ENCODE measurements at places on chromosomes 11 and 22.

DNA sequence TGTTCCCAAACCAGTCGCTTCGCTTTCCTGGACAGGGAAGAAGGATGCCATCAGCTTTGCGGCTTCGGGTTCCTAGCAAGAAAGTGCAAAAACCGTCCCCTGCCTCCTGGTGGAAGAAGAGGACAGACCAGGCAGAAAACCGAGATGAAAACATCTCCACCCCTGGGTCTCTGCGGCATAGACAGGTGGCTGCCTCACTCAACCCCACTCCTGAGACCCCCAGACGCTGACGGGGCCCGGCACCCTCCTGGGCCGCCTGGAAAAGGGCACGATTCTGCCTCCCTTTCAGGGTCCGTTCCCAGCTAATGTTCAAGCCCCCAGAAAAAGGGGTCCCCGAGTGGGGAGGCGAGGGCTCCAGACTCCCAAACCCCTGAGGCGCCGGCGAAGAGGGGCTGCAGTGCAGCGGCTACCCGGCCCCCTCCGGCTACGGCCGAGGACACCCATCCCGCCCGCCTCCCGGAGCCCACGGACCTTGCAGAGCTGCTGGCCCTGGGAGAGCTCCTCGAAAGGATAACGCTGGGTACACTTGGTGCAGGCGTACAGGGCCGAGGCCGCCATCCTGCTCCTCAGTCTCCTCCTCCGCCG is 569 bp downstream of the FAM76B start:
- DNase-seq: peak; percentile 13

GRCh38 chr11:34451053-34451452 is 12.3 kb downstream of the CAT start:
- no peak for DNase-seq

GRCh38 chr22:37454857-37455686 is 27.8 kb upstream of the ELFN2 start:
- DNase-seq: no peak

DNA sequence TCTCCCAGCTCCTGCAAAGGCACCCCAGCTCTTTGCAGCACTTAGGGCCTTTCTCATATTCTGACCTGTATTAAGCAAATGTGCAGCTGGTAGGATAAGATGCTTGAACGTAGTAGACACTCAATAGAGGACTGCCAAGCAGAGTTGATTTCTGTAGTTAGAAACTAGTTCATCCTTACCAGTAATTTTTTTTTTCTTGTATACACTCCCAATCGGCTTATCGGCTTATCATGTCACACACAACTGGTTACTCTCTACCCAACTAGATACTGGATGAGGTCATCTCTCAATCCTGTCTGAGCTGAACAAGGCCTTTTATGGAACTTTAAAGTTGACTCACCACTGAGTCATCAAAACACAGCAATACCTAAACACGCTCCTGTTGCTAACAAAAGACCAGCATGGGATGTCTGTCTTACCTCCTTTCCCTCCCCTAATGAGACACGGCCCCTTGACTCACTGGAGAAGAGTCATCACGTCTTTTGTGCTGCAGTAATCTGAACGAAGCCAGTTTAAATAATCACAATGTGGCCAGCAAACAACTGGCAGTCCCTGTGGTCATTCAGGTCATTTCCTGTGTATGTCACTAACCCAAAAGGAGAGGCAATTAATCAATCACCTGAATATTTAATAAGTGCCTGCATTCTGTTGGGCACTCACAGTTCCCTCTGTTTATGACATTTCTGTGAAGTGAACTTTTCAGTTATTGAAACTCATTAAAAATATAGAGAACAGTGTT is 7.5 kb upstream of the WEE1 start:
- no peak for DNase-seq

GRCh38 chr11:6443269-6444003 is 2.6 kb upstream of the HPX start:
- peak; percentile 5 for DNase-seq

DNA sequence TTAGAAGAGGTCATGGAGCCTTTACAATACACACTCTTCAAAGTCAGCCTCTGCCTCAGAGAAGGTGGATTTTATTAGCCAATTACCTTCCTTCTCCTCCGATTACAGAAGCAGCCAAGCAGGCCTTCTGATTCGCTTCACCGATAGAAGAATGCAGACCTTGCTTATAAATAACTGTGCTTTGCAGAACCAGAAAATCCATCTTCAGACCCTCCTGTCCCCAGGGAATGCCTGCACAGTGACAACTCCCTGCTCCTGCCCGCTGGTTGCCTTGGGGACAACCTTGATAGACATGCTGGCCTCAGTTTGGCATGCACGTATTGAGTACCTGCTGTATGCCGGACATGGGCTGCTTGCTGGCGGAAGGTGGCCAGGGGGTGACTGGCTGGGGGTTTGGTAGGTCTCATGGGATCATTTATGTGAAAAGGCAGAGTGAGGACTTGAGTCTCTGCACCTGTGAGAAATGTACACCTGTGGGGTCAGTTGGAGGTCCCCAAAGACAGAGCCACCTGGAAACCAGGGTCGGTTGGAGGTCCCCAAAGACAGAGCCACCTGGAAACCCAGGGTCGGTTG is 1238.7 kb downstream of the BRD1 start:
- no peak for DNase-seq

DNA sequence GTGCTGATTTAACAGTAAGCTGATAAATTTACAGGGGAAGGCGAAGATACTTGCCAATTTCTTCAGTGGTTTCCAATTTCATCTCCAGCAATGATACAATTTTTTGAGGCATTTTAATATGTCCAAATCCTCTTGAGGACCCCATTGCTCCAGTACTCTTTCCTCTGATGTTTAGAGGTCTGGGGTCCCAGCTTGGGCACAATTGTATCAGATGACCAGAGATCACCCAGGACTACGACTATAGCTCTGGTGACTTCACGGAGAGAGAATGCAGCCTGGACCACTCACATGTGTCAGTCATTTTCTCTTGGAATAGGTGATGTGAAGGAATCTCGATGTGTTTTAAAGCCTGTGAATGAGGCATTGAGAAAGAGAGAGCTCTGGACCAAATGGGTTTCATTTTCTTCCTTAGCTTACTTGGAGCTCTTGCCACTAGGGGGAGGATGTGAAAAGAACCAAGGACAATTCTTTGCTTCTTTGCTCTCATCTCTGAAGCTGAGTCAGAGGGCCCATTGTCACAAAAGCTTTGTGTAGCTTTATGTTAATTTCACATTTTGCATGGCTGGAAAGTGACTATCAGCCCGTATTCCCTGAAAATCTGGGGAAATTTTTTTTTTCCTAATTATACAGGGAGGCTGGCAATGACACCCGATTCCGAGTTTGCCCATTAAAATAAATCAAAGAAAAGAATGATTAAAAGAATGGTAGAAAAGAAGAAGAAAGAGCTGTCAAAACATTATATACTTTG is 6.7 kb upstream of the CCDC90B start:
- DNase-seq: no peak

DNA sequence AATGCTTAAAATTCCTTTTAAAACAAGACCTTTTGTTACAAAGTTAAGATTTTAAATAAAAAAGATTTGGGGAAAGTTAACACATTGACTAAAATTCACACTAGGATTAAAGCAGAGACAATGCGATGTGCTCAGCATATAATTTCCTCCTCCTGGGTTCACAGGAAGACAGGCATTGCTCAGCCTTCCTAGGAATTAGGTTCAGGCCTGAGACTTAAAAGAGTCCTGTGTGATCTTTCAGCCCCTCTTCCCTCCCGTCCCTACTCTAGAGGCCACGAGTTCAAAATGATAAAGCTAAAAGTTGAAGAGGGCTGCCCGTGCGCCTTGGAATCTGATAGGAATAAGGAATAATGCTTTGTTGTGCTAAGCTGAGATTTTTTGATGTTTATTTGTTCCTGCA is 218.6 kb downstream of the KIRREL3 start:
- DNase-seq: no peak

DNA sequence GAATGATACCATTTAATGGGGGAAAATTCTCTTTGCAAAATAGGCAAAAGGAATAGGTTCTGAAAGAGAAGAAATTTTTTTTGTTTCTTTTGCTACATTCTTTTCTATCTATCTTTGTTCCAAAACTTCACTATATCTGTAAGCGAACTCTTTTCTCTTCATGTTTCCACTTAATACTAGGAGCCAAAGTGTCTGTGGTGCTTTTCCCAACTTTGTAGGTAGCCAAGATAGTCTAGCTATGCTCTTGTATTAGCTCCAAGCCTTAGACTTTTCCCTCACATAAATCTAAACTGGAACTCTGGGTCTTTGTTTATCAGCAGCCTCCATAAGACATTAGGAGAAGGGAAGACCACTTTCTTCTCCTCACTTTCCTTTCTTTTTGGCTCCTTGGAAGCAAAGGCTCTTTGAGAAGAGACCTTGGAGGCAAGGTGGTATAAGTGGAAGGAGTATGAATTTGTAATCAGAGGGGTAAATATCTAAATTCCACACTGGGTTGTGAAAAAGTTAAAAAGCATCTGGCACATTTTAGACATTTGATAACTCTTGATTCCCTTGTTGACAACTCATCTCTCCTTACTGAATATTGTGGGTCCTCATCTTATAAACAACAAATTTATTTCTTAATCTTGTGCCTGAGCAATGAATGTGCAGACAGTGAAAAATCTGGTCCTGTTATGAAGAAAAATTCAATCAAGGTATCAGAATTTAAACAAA is 130.0 kb downstream of the EHF start:
- no peak for DNase-seq

DNA sequence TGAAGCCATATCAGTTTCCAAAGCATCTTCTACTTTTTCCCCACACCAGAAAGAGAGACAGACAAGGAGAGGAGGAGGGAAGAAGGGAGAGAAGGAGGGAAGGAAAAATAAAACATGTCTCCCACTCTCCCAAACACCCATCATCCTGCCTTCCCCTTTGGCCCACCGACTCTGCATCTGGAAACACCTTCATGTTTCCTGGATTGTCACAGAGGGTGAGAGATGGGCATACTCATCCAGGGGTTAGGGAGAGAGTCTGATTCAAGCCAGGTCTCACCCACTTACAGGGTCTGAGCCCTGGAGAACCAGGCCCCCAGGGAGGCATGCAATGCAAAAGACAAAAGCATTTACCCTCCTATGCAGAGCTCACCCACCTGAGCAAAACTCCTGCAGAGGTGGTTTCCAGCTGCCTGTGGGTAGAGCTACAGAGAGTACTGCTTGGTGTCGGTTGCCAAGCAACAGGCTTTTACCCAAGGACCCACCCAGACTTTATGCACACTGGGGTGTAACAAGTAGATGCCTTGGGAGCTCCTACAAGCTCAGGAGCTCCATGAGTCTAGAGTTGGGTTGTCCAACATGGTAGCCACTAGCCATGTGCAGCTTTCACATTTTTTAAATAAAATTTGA is 33.4 kb downstream of the MN1 start:
- DNase-seq: no peak

GRCh38 chr22:31148953-31149627 is 8.8 kb upstream of the PLA2G3 start:
- DNase-seq: no peak

GRCh38 chr11:33844236-33844635 is 47.6 kb downstream of the LMO2 start:
- DNase-seq: no peak

DNA sequence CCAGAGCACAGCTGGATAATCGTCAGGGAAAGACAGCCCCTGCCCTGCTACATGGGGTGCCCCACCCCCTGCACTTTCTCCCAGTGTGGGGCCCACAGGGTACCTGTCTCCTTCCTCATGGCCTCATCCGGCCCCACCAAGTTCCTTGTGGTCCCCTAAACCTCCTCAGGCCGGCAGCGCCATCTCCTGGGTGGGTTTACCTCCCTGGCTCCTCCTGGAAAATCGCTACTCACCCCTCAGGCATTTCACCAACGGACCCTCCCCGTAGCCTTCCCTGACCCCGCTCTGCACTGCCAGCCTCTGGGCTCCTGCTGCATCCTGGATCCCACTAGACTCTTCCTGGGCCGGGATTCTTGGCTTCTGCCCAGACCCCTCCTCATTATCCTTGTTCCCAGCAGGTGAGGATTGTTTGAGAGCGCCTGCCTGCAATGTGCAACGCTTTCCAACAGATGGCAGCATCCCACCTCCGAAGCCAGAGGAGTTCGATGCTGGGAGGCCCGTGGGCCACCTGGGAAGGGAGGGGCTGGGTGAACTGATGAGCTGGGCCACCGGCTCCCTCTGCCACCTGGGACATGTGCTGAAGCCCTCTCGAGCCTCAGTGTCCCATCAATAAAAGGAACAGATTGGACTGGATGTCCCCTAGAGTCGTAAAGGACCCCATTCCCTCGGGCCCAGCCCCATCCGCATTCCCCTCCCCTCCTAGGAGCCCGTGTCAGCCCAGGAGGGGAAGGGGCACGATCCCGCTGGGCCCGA is 44.2 kb upstream of the TTLL12 start:
- peak; percentile 45 for DNase-seq

- DNase-seq: no peak
These were observed 59.5 kb downstream of the LIF start for GRCh38 chr22:30187094-30187493.

DNA sequence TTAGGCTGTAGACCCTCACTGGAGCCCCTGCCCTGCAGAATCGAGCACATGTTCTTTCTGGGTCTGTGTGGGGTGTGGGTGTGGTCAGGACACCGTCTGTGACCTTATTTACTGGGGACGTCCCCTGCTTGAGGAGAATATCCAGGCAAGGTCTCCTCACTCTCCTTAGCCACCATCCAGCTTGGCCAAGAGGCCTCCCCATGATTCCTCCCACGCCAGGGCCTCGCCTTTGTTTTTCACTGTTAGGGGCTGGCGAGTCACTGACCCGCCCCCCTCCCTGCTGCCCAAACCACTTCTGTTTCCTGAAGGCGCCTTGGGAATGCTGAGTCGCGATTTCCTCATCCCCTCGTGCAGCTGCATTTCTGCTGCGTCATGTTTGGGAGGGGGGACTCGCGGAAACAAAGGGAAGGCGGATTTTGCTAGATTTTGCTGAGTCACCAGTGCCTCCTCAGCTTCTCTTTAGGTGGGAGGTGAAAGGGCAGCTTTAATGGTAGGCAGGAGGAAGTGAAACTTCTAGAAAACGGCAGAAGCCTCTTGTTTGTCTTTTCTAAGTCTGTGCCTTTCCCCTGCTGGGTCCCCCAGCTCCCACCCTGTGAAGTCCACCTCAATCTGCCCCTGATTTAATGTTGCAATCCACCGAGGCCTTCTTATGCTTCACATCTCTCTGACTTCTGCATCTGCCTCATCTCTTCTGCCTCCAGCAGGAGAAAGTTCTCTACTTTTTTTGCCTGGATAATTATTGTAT is 4.0 kb upstream of the HMOX1 start:
- DNase-seq: peak; percentile 5

GRCh38 chr11:66111158-66111557 is 41.1 kb downstream of the PACS1 start:
- no peak for DNase-seq

- no peak for DNase-seq
These were observed 628 bp upstream of the IGLL1 start for GRCh38 chr22:23580576-23581259.

- no peak for DNase-seq
These were observed 530.6 kb downstream of the MN1 start for GRCh38 chr22:27270818-27271510.

- no peak for DNase-seq
These were observed 237.8 kb downstream of the DCDC1 start for GRCh38 chr11:31131760-31132159.

- no peak for DNase-seq
These were observed 50.5 kb downstream of the SMCO4 start for GRCh38 chr11:93492464-93493251.

All from activated CD4-positive, CD25-positive, alpha-beta regulatory T cell (primary cell).